Stimulated activated CD4-positive, alpha-beta T cell treated with anti-CD3 and anti-CD28 coated beads, Interleukin-12 subunit alpha, Interleukin-12 subunit beta, amount 100 ng/mL, for 24 hours (primary cell): ENCODE measurements at places on chromosomes 3 and 15.

- DNase-seq = no peak
Observed at GRCh38 chr3:104536715-104537114, 830.0 kb upstream of the ALCAM start.

- no peak for DNase-seq
Observed at GRCh38 chr3:34396956-34397355, 598.5 kb downstream of the PDCD6IP start.

GRCh38 chr3:43971486-43971885, 270.2 kb upstream of the TOPAZ1 start:
- no peak for DNase-seq

- DNase-seq = no peak
Observed at GRCh38 chr3:138801792-138802191, 32.9 kb downstream of the PIK3CB start.

GRCh38 chr3:187049462-187050101, 89.7 kb downstream of the RPL39L start:
- DNase-seq = no peak

DNA sequence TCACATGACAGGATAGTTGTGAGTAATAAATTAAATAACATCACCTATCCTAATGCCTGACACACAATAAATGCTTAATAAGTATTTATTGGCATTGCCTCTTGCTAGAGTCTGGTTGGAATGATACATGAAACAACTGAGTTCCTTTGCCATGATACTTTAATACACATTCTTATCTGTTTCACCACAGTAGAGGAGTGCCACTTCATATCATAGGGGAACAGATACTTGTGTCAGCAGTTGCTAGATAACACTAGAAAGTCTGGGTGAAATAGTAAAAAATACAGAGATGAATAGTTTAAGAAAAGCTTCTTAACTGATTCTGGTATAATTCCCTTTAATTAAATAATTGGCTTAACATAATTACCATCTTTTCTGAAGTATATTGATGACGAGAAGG, 380.0 kb upstream of the GOLIM4 start:
- no peak for DNase-seq

- DNase-seq = no peak
Observed at GRCh38 chr3:177150970-177151627, 46.2 kb downstream of the TBL1XR1 start.

- no peak for DNase-seq
Observed at GRCh38 chr3:128620268-128620691, 30.3 kb downstream of the RPN1 start.

DNA sequence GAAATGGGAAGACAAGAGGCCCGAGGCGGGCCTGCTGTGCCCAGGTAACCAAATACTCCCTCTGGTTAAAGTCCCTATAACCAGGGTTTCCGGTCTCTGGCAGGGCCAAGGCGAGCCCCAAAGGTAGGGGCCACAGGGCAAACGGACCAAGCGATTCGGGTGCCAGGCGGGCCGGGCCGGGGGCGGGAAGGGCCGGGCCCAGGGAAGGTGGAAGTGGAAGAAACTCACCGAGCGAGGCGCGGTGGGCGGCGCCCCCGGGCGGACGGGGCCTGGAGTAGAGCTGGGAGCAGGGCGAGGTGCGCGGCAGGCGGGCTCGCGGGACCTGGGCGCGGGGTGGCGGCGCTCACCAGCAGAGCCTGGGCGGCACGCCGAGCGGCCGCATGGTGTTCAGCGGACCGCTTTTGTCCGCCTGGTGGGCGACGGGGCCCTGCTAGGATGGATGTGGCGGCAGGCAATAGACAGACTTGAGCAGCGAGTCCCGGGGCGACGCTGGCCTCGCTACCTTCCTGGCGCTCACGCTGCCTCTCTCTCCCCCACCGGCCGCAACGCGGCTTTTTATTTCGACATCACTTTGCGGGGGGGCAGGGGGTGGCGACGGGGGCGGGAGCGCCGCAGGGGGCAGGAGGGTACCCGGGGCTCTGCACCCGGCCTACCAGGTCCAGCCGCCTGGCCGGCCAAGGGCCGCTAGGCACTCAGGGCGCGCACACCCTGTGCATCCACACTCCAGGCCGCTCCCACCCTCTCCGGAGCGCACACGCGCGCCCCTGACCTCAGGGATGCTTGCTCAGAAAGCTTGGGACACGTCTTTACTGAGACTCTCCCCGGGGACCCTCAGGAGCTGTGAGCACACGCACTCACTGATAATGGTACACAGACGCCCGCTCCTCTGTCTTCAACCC, at the start of gene GATA2:
Gene GATA2 (minus strand): TSS at position 531 of the 899 bp plus-strand sequence. CDS start 6,170 bp downstream, outside the sequence.
- no peak for DNase-seq

DNA sequence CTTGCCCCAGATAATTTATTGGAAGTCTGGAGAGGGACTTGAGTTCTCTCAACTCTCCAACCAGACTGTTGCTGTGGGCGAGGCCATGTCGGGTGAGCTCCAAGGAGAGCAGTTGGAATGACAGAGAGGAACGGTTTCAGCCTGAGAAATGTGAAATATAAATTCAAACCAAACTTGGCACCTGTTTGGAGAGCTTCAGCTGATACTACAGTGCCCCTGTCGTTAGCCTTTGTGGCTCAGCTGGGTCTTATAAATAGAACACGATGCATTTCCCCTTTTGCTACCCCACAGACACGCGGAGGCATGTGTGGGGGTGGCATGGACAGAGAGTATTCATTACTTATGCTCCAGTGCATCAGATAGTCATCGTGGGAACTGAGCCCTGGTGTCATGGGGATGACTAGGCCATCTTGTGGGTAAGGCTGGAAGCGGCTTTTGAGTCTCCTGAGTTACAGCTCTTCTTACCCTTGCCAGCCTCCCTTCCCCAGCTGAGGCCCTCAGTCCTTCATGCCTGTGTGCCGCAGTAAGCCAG, 15.6 kb downstream of the SMAD3 start:
- DNase-seq = no peak

DNA sequence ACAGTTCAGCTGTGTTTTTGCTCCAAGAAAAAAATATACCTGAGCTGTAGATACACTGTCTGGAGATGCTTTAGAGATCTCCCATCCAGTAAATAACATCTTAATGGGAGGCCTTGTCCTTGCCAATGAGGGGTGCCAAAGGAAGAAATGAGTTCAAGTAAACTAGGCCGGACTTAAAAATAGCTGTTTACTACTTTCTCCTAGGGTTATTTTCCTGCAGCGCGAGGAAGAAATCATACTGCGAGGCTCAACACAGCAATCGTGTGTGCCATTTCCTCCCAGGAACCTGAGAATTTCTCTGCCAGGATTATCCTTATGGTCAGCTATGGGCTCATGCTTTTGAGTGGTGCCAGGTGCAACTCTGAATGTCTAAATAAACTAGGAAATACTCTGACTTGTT, 71.9 kb downstream of the CMTM8 start:
- no peak for DNase-seq

DNA sequence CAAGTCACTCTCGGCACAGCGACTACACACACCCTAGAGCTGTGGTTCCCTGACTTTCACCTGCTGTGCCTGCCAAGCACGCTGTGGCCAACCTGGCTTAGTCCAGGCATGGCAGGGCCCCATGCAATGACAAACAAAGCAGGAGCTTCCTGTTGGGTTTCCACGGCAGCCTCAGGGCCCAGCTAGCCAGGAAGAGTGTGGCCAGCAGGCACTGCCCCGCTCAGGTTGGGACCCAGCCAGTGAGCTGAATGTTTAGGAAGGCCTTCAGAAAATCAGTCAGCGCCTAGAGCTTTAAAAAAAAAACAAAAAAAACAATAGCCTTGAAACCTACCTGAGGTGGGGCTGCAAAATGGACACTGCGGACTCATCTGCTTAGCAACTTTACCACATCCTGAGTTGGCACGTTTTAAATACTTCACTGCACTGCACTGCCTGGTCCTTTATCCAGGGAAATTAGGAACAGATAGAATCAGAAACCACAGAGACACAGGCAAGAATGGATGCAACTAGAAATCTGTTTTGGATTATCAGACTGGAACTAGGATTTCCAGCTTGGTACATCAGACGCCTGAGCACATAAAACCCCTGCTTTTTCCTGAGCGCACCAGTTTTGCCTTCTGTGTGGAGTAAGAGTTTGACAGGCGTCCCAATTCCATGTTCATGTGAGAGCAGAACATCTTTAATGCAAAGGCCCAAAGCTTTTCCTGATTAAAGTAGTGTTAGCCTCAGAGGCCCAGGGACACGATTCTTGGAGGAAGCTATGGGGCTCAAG, 36.2 kb upstream of the LDHAL6B start:
- DNase-seq = no peak

- DNase-seq = no peak
Observed at GRCh38 chr15:36232491-36232890, 346.9 kb upstream of the CDIN1 start.

DNA sequence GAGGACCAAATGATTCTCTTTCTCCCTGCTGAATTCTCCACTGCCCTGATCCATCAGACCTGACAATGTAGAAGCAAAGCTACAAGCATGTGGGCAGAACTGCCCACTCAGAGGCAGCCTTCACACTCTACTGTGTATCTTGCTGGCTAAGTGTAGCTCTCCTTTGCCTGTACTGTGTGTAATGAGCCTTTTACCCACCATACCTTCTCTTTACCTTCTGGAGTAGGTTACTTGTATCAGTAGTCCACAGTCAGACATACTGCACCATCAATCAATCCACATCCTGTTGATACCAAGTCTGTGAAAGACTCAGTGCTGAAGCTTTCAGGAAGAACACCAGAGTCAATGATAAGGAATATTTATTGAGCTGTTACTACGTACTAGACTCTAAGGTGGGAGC, 440.7 kb upstream of the ARHGEF26 start:
- no peak for DNase-seq

- no peak for DNase-seq
Observed at GRCh38 chr15:66838202-66838601, 136.2 kb downstream of the SMAD6 start.

DNA sequence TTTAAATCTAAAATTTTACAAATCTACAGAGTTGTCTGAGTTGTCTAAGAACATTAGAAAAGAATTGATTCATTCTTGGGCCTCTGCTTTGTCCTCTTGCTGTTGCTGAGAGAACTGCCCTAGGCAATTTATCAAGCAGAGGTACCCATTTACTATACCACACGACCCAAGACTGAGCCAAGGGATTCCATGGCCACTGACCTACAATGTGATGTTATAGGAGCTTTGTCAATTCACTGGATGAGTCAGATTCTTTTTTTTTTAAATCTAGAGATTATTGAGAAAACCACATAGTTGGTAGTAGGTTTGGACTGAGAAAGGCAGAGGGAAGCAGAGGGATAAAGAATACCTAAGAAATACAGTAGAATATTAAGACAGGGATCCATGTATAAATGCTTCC, 55.3 kb downstream of the TRAT1 start:
- no peak for DNase-seq

- DNase-seq = no peak
Observed at GRCh38 chr3:157129803-157130466, 30.0 kb downstream of the CCNL1 start.
